Panc1 (cell line): ENCODE measurements at places on chromosomes 1 and 21. TPM values are rescaled to one million over a fixed set of nuclear protein-coding genes. Genes with fewer than 3 reads are reported as not detected.

The LEFTY1 gene
- not detected for total RNA-seq

The OR2T10 gene
- not detected for total RNA-seq

The AADACL4 gene
- total RNA-seq = not detected

The NBPF4 gene
- total RNA-seq = not detected

The NFASC gene
- total RNA-seq = 16.9 TPM
